Activated CD8-positive, alpha-beta memory T cell treated with anti-CD3 and anti-CD28 coated beads, Interleukin-2, amount 10 ng/mL, durations not matched to agents 7 days and 5 days (primary cell): ENCODE measurements at places on chromosomes 7 and 10.

DNA sequence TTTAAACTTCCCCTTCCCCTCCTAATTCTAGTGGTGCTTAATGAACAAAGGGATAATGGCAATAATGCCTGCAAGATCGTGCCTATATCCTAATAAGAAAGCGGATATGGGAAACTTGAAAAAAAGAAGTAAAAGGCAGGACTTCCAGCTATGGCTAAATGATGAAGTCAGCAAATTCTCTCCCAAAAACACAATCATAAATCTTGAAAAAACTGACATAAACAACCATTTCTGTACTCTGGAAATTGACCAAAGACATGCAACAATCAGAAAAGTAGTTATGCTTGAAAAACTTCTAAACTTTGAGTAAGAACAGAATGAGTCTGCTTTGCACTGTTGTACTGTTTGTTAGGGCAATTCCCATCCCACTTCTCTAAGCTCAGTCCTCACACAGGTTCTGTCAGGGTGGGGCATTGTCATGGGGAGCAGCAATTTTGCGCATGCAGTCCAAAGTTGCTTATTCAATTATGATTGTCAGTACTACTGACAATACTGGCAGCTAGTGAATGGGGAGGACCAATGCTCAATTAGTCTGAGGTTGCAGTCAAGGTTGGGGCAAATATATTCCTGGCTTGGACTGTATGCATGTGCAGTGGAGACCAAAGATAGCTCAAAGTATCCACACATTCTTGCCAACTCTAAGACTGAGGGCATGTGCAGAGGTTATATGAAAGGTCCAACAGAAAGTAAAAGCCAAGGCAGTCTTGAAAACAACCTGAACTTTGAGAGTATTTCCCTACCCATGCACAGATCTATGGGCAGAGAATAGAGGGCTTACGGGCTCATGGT lies 34.1 kb upstream of the ARHGAP22 start:
- no peak for DNase-seq

GRCh38 chr10:109773288-109774120 lies 149.8 kb downstream of the XPNPEP1 start:
- DNase-seq = no peak

DNA sequence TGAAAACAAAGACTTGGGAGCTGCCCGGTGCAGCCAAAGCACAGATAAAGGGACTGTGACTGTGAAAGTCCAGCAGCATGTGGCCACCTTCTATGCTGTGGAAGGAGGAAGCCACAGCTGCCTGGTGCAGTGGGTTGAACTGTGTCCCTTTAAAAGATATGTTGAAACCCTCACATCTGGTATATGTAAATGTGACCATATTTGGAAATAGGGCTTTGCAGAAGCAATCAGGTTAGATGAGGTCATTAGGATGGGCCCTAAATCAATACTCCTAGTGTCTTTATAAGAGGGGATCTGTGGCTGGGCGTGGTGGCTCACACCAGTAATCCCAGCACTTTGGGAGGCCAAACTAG lies 136.9 kb downstream of the GLI3 start:
- DNase-seq = no peak

DNA sequence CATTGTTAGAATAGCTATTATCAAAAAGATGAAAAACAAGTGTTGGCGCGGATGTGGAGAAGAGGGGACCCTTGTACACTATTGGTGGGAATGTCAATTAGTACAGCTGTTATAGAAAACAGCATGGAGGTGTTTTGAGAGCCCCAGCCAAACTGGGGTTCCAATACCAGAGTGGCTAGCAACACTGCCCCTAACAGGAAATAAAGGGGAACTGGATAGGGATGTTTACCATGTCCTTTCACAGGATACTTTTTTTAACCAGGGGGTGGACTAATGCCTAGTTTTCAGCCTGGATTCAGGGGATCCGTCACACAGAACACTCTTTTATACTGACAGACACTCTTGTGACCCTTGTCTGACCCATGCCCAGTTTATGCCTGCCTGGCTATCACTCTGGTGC lies 6.9 kb upstream of the GSTK1 start:
- DNase-seq = no peak

GRCh38 chr10:114000457-114001010 lies 43.1 kb upstream of the ADRB1 start:
- DNase-seq = no peak

GRCh38 chr7:74017125-74017524 lies 10.8 kb upstream of the ELN start:
- DNase-seq = no peak
